Stomach (tissue), 19 donors: ENCODE measurements at places on chromosomes 7 and 10. TPM values are rescaled to one million over a fixed set of nuclear protein-coding genes. Genes with fewer than 3 reads are reported as not detected.

GRCh38 chr10:78579576-78579975 is 489.2 kb upstream of the ZMIZ1 start:
- H3K4me1 ChIP-seq: no peaks in the 10 kb centered on the region
- DNase-seq: no peak
- H3K36me3 ChIP-seq: no peaks in the 10 kb centered on the region
- H3K27me3 ChIP-seq: no peaks in the 10 kb centered on the region
- H3K4me3 ChIP-seq: no peak overlapping the region
- no peak overlapping the region for H3K27ac ChIP-seq

- no peak overlapping the region for H3K4me3 ChIP-seq
- no peaks in the 10 kb centered on the region for H3K36me3 ChIP-seq
- no peaks in the 10 kb centered on the region for H3K4me1 ChIP-seq
- H3K27me3 ChIP-seq: no peaks in the 10 kb centered on the region
- H3K27ac ChIP-seq: no peak overlapping the region
- no peak for DNase-seq
These were observed 150.4 kb downstream of the DGKI start for GRCh38 chr7:137696376-137696775.

NPFFR1 gene
- not detected for total RNA-seq

DNA sequence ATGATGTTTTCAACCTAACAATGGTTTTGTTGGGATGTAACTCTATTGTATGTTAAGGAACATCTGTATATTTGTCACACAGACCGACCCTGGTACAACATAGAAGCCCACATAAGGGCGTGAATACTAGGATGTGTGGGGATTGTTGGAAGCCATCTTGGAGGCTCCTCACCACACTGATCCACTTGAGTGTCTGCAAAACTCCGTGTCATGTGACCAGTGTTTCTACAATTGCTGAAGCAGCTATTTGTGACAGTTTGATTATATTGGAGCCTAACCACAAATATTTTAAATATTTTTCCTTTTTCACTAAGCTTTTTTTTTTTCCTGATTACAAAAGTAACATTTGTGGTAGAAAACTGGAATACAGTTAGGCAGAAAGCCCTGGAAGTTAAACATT is 27.9 kb downstream of the RALA start:
- H3K4me3 ChIP-seq: no peak overlapping the region
- no peak overlapping the region for H3K27ac ChIP-seq
- peaks cover 4% of the 10 kb centered on the region for H3K4me1 ChIP-seq

- DNase-seq: peak; percentile 72
- peak overlapping the region; percentile 63 for H3K4me3 ChIP-seq
- peak overlapping the region; percentile 99 for H3K27ac ChIP-seq
- H3K27me3 ChIP-seq: peaks cover 16% of the 10 kb centered on the region
These were observed 4.0 kb downstream of the TNRC18 start for GRCh38 chr7:5419539-5420066.

SFRP5 gene
- not detected for total RNA-seq

GRK5 gene
- 36.2 TPM for total RNA-seq

GRCh38 chr7:81484261-81484660 is 285.6 kb downstream of the HGF start:
- no peak overlapping the region for H3K27ac ChIP-seq
- DNase-seq: peak; percentile 79
- peaks cover 13% of the 10 kb centered on the region for H3K4me1 ChIP-seq
- no peaks in the 10 kb centered on the region for H3K27me3 ChIP-seq
- no peaks in the 10 kb centered on the region for H3K36me3 ChIP-seq

GRCh38 chr7:1210979-1211608 is 21.6 kb upstream of the UNCX start:
- peaks cover 11% of the 10 kb centered on the region for H3K27me3 ChIP-seq
- H3K4me3 ChIP-seq: no peak overlapping the region
- no peaks in the 10 kb centered on the region for H3K36me3 ChIP-seq
- no peak overlapping the region for H3K27ac ChIP-seq
- no peak for DNase-seq

DNA sequence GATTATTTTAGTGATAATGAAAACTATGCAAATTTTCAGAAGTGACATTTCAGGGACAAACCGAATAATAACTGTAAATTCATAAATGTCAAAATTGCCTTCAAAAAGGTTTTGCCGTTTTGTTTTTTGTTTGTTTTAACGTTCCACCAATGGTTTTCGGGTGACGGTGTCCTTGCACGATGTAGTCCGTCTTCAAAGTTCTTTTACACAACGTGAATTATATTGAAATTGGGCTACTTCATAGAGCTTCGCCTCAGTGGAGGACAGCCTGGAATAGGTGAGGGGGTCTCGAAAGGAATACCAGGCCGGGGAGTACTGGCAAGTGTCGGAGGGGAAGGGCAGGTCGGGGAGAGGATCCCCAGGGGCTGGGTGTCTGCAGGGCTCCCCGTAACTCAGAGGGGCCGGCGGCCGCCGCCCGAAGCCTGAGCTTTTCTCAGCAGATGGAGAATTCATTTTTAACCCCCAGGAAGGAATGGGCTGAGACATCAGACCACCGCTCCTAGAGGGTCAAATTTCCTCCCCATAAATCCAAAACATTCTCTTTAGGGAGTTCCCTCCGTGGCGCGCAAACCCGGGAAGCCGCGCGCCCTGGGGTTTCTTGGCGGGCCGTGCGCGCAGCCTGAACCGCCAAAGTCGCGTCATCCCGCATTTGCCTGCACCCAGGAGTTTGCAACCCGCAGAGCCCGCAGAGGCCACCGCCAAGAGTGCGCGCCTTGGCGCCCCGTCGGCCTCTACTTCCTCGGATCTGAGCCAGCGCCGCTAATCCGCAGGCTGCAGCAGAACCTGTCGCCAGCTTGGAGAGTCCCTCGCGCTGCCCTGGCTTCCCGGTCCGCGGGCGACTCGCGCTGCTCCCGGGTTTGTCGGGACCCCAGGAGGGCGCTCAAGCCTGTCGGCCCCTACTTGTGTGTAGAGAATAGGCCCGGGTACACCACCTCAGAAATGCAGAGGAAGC is 17.3 kb upstream of the EVX1 start:
- H3K27me3 ChIP-seq: peaks cover 59% of the 10 kb centered on the region
- no peaks in the 10 kb centered on the region for H3K36me3 ChIP-seq
- no peak for DNase-seq
- no peaks in the 10 kb centered on the region for H3K4me1 ChIP-seq

GRCh38 chr7:147646568-147646967 is 944.0 kb upstream of the C7orf33 start:
- H3K4me3 ChIP-seq: no peak overlapping the region
- no peak overlapping the region for H3K27ac ChIP-seq
- DNase-seq: no peak
- no peaks in the 10 kb centered on the region for H3K4me1 ChIP-seq
- no peaks in the 10 kb centered on the region for H3K27me3 ChIP-seq

DNA sequence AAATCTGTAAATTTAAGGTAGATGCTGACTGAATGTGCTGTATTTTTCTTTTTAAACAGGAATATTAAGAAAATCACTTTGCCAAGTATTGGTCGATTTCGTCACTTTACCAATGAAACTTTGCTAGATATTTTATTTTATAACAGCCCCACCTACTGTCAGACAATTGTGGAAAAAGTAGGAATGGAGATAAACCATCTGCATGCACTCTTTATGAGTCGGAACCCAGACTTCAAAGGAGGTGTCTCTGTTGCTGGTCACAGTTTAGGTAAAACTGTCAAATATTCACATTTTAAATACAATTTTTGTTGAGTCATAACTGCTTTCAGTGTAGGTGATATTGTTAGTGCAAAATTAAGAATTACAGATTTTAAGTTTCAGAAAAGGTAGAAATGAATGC is 25.2 kb downstream of the SEC23IP start:
- H3K27ac ChIP-seq: no peak overlapping the region
- peaks cover 100% of the 10 kb centered on the region for H3K36me3 ChIP-seq
- no peaks in the 10 kb centered on the region for H3K27me3 ChIP-seq
- no peaks in the 10 kb centered on the region for H3K4me1 ChIP-seq
- DNase-seq: no peak
- no peak overlapping the region for H3K4me3 ChIP-seq

GRCh38 chr7:36589391-36589790 is 134.9 kb downstream of the AOAH start:
- no peaks in the 10 kb centered on the region for H3K36me3 ChIP-seq
- no peak overlapping the region for H3K4me3 ChIP-seq
- H3K27me3 ChIP-seq: no peaks in the 10 kb centered on the region
- DNase-seq: no peak

DNA sequence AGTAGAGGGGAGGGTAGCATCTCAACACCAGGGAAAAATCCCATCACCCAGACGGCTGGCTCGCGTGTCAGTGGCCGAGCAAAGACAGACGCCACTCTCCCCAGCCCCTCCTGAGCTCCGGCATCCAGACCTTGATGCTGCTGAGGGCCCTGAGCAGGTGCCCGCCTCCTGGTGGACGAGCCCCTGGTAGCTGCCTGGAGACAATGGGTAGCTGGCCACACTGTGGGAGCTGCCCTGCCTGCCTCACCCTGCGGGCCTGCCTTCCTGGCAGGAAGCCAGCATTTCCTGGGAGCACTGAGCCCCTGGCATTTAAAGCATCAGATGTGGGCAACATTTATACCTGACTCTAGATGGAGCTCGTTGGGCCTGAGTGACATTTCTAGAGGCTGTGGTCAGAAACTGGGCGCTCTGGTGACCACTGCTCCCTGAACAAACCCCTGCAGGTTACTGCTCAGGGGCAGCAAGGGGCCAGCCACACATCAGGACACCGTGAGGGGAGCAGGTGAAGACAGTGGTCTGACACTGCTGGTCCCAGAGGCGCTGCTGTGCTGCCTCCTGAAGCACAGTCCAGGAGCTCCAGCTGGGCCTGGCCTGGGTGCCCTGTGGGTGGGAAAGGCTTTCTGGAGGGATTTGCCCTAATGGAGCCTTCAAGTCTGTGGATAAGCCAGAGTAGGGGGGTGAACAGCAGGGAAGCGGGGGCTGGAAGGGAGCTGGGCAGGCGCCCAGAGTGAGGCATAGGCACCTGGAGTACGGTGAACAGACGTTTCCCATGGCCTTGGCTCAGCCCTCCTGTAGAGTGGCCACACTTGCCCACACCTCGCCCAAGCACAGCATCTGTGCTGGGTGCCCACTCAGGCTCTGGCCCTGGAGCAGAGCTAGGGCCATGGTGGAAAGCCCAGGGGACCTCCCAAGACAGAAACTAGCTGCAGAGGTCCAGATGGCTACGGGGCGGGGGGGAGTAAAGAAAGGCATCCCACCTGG is 138.7 kb downstream of the MAPK8 start:
- peak; percentile 48 for DNase-seq
- no peak overlapping the region for H3K27ac ChIP-seq
- H3K4me1 ChIP-seq: no peaks in the 10 kb centered on the region
- no peaks in the 10 kb centered on the region for H3K36me3 ChIP-seq

SEC31B gene
- total RNA-seq: 47.4 TPM

- H3K27ac ChIP-seq: no peak overlapping the region
- no peaks in the 10 kb centered on the region for H3K27me3 ChIP-seq
- no peaks in the 10 kb centered on the region for H3K4me1 ChIP-seq
- DNase-seq: no peak
- no peaks in the 10 kb centered on the region for H3K36me3 ChIP-seq
These were observed 79.7 kb downstream of the GLRX3 start for GRCh38 chr10:130215931-130216231.

GPR15LG gene
- total RNA-seq: not detected

MMP21 gene
- total RNA-seq: not detected

HKDC1 gene
- not detected for total RNA-seq

DNA sequence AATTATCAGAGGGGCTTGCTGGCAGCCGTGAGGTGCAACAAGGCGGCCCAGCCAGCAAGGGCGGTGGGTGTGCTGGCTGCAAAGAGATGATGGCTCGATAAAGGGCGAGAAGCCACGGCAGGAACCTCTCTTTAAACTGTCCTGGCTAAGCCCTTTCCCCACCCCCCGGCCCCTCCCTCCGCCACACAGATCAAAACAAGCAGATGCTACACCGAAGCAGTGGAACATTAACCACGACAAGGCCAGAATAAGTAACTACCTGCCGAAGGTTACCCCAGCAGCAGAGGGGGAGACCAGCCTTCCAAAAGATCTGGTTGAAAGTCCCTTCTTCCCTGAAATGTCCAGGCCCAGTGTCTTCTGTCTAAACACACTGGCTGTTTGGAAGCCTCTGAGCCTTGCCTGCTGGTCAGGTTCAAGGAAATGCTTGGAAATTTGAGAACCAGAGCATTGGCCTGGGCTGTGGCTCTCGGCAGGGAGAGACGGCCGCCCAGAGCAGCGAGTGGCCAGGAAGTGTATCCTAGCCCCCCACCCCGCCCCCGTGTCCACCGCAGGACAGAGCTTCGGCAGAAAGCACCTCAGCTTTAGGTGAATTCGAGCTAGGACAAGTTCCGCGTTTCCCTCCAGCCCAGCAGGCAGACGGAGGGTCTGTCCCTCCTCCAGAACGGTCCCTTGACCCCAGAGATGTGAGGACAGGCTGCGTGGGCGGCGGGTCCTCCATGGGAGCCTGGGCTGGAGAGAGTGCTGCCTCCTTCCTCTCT is 2.1 kb downstream of the FAM20C start:
- peak; percentile 63 for DNase-seq
- no peaks in the 10 kb centered on the region for H3K27me3 ChIP-seq
- H3K4me1 ChIP-seq: peaks cover 74% of the 10 kb centered on the region
- peak overlapping the region; percentile 83 for H3K4me3 ChIP-seq

DNA sequence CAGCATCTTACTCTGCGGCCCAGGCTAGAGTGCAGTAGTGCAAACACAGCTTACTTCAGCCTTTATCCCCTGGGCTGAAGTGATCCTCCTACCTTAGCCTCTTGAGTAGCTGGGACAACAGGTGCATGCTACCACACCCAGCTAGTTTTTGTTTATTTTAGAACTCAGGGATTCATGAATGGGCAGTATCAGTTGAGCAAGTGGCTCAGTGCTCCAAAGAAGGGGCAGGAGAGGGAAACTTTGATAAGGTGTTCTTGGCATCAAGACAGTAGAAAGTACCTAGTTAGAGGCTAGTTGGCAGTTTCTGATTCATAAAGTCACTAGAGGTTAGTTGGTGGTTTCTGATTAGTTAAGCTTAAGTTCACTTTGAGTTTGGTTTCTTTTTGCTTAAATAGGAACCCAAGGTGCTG is 18.4 kb downstream of the TRIM24 start:
- DNase-seq: peak; percentile 29
- no peak overlapping the region for H3K27ac ChIP-seq
- no peak overlapping the region for H3K4me3 ChIP-seq
- peaks cover 16% of the 10 kb centered on the region for H3K4me1 ChIP-seq
- no peaks in the 10 kb centered on the region for H3K27me3 ChIP-seq

DNA sequence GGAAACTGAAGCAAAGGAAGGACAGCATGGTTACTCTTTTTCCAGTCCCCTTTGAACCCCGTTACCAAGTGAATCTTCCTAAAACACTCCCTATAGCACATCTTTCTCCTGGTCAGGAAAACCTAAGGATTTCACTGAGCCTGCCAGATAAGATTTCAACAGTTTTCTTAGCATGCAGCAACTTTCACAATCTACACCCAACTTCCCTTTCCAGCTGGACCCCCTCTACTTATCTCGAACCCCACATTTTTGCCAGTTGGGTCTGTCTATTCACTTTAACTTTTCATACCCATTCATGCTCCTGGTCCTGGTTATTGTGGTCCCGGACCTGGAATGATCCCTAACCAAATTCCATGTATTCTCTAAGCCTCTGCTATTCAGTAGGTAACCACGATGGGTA is 14.9 kb upstream of the CPVL start:
- H3K4me3 ChIP-seq: no peak overlapping the region
- no peak for DNase-seq
- no peaks in the 10 kb centered on the region for H3K27me3 ChIP-seq
- H3K36me3 ChIP-seq: no peaks in the 10 kb centered on the region
- H3K4me1 ChIP-seq: no peaks in the 10 kb centered on the region
